ENCODE measurements at places on chromosomes 5 and 9.

GRCh38 chr5:43839218-43839617 is 236.2 kb downstream of the NNT start:
- no peak for DNase-seq

DNA sequence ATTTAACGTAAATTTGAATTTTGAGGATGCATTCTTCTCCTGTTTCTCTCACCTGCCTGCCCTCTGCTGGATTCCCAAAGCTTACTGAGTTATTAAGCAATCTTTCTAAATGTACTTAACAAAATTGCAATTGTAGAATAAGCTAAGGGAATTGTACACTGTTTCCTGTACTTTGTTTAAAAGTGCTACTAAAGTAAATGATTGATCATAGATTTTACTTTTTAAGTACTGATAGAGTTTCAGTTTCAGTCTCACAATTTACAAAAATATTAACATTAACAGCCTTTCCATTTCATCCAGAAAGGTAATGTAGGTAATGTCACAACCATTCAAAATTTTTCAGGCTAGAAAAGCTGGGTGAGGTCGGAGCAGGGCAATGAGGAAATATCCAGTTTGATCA is 4.8 kb upstream of the RANBP17 start:
- DNase-seq: no peak

- DNase-seq: no peak
These were observed 854 bp upstream of the ARL15 start for GRCh38 chr5:54311176-54311677.

- no peak for DNase-seq
These were observed 5.7 kb upstream of the GARNL3 start for GRCh38 chr9:127258606-127259471.

GRCh38 chr9:34690983-34691935 is at the start of gene CCL19:
CCL19 (minus strand) TSS chr9:34691276; CDS start chr9:34691139, 137 bp downstream.
- DNase-seq: no peak

- DNase-seq: no peak
These were observed 56.0 kb downstream of the PSD2 start for GRCh38 chr5:139851558-139851957.

- DNase-seq: no peak
These were observed 27.5 kb upstream of the EFNA5 start for GRCh38 chr5:107698286-107698685.

DNA sequence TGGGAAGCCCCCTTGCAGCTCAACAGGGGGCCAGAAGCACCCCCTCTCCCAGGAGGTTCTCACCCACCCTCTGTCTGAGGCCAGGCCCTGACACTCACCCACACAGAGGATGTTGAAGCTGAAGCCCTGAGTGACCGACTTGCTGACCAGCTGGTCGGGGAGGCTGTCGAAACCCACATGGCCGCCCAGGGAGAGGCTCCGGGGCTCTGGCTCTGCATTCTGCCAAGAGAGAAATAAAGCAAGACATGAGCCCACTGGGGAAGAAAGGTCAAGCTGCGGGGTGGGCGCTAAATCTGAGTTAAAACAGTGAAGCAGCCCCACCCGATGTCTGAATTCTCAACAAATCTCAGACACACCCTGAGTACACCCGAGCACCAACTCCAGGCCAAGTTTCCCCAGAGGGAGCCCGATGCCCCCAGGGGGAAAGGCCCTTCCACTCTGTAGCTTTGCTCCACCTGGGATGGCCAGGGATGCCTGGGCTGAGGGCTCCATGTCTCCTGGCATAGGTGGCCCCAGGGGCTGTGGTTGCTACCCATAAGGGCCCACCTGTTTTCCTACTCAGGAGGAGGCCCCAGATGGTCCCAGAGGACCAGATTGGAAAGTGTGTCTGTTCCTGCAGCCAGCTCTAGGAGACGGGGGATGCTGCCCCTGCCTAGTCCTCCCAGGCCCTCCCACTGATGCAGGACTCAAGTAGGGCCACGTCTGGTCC is 11.6 kb downstream of the SEPTIN8 start:
- DNase-seq: no peak

DNA sequence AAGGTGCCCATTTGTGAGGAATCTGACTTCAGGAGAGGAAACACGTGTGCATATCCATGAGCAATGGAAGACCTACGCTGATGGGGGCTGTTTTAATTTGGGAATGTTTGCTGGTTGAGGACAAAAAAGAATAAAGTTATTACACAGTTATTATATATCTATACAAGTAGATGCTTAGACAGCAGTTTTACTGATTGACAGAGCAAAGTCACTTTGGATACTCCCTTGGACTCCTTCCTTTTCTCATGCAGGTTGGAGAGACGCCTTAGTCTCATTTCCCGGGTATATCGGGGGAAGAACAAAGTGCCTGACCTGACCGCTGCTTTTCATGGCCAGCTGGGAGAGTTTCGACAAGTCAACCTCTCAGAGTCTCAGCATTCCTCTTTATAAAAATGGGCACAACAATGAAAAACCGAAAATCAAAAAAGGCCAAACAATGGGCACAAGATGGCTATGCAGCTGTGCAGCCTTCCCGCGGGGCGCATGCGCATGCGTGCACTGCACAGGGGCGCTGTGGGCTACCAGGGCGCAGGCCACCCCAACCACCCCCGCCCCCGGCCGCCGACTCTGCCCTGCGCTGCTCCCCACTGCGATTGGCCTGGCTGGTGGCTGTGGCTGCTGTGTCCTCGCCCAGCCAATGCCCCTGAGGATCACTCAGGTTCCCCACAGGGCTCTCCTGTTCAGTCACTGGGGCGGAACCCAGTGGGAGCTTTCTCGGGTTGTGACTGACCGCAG is 18.1 kb downstream of the NFIL3 start:
- DNase-seq: no peak

Data from gastrocnemius medialis (tissue), 4 donors.